ENCODE measurements at places on chromosomes 4 and X.

DNA sequence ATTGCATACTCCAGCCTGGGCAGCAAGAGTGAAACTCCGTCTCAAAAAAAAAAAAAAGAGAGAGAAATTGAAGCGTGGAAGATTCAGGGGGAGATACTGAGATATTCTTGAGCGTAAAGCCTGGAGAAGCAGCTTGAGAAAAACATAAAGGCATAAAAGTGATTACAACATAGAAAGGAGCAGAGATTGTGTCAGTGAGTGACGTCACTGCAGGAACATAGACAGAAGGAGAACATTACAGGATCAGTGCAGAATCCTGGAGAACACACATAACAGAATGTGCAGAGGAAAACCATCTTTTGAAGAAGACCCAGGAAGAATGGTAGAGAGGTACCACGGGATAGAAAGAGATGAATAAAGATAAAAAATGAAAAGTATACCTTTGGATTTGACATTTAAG lies 147.0 kb downstream of the APBB2 start:
- DNase-seq, result no peak

DNA sequence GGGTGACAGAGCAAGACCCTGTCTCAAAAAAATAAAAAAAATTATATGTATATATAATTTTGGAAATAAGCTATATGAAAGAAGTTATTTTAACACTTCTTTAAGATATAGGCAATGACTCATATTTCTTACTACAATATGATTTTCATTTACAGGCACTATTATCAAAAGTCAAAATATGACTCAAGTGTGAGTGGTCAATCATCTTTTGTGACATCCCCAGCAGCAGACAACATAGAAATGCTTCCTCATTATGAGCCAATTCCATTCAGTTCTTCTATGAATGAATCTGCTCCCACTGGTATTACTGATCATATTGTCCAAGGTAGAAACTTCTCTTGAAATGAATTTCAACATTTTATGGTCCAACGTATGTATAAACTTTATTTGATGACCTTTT lies 20.8 kb downstream of the OCIAD1 start:
- DNase-seq, result no peak

DNA sequence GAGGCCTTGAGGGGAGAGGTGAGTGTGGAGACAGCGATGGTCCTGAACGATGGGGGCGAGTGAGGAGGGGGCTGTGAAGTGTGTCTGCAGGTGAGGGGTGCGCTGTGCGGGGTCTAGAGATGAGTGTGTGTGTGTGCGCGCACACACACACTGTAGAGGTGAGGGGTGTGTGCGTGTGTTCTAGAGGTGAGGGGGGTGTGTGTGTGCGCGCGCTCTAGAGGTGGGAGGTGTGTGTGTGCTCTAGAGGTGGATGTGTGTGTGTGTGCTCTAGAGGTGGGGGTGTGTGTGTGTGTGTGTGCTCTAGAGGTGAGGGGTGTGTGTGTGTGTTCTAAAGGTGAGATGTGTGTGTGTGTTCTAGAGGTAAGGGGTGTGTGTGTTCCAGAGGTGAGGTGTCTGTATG lies 574 bp downstream of the BST1 start:
- DNase-seq, result no peak

- DNase-seq, result peak; percentile 44
Observed at GRCh38 chr4:88033309-88033708, 25.9 kb downstream of the PKD2 start.

DNA sequence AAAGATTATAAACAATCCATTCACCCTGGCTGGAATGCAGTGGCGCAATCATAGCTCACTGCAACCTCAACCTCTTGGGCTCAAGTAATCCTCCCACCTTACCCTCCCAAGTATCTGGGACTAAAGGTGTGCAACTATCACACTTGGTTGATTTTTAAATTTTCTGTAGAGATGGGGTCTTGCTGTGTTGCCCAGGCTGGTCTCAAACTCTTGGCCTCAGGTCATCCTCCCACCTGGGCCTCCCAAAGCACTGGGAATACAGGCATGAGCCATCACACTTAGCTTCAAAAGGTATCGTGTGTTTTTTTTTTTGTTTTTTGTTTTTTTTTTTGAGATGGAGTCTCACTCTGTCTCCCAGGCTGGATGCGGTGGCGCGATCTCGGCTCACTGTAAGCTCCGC lies 71.5 kb downstream of the FRYL start:
- DNase-seq, result peak; percentile 24

- DNase-seq, result no peak
Observed at GRCh38 chr4:138241281-138242075, 671 bp downstream of the SLC7A11 start.

DNA sequence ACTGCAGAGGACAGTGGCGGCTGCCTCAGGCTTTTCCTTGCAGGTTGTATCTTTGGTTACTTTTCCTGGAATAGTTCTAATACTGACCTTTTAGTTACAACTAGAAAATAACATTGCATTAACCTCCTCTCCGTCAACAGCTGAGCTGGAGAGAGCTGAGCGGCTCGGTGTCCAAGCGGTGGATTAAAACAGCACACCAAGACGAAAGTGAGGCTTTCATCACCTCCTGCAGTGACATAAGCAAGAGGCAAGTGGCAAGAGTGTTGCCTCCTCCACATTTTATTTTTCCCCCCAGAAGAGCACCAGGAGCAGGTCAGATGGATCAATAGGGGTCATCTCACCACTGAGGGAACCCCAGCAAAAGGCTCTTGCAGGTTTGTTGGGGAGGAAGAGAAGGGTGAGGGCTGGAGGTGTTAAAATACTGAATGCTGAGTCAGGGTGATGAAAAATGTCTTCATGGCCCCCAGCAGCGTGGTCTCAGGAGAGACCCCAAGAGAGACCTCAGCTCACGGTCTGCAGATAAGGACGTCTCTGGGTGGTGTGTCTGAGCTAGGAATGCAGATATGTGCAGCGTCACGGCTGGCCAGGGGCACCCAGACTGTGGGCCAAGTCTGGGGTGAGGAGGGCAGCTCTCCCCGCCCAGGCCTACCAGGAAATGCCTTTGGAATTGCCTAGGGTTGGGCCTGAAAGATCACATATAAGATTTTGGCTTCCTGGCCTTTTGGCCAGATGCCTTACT lies 50.3 kb downstream of the CASP3 start:
- DNase-seq, result peak; percentile 82

- no peak for DNase-seq
Observed at GRCh38 chrX:73817393-73818199, 254.6 kb downstream of the CHIC1 start.

DNA sequence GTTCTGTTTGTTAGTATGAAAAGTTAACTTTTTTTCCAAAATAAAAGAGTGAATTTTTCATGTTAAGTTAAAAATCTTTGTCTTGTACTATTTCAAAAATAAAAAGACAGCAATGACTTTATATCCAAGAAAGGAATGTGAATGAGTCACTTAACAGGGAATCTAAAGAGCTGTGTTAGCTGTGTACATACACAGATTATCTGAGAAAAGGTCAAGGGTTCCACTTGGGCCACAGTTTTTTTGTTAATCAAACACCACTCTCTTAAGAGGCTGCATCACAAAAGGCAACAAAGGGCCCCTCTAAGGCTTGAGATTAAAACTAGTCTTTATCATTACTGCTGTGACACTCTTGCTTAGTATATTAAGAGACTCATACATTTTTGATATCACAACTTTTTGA lies 82.1 kb downstream of the FIP1L1 start:
- peak; percentile 58 for DNase-seq

- no peak for DNase-seq
Observed at GRCh38 chrX:38880296-38880854, 79.1 kb downstream of the MID1IP1 start.

DNA sequence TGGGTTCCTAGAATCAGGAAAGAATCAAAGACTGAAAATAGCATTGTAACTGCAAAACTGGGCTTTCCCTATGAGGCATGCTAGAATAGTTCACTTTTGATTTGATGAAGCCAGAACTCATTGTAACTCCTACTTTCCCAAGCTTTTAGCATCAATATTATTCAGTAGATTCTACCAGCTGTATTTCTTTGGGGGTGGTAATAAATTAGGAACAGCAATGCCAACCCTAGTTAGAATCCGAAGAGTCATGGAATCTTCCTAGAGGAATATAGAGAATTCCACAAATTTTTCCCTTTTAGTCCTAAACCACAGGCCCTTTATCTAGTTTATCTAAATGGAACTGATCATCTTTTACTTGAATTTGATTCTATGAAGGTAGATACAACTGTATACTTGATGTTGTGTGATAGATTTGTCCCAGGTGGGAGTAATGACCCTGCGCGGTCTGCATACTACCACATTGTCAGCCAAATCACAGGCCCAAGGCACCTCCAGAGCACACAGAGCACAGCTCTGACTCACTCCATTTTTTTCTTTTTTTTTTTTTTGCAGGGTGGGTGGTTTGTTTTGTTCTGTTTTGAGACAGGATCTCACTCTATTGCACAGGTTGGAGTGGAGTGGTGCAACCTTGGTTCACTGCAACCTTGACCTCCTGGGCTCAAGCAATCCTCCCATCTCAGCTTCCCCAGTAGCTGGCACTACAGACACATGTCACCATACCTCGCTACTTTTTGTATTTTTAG lies 66.6 kb downstream of the EDNRA start:
- peak; percentile 3 for DNase-seq

- peak; percentile 98 for DNase-seq
Observed at GRCh38 chr4:122783301-122784215, 43.1 kb upstream of the FGF2 start.

DNA sequence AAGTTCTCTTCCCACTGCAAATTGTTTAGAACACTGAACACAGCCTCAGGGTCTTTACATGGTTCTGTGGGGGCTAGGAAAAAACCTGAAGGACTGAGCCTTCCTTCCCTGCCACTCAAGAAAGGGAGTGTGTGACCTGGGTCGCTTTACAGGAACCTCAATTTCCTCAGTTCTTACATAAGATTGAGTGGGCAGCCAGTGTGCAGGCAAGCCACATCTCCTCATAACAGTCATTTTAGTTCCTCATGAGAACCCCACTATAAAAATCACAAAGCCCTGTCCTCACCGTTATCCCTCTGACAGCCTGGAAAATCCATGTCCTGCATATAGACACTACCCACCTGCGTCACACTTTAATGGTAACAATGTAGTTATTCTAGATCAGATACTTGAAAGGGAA lies 2.1 kb upstream of the ETDC start:
- DNase-seq, result no peak

GRCh38 chrX:2676794-2677675 lies 14.1 kb upstream of the CD99 start:
- DNase-seq, result no peak

GRCh38 chr4:8939840-8940742 lies 68.5 kb upstream of the HMX1 start:
- DNase-seq, result no peak

DNA sequence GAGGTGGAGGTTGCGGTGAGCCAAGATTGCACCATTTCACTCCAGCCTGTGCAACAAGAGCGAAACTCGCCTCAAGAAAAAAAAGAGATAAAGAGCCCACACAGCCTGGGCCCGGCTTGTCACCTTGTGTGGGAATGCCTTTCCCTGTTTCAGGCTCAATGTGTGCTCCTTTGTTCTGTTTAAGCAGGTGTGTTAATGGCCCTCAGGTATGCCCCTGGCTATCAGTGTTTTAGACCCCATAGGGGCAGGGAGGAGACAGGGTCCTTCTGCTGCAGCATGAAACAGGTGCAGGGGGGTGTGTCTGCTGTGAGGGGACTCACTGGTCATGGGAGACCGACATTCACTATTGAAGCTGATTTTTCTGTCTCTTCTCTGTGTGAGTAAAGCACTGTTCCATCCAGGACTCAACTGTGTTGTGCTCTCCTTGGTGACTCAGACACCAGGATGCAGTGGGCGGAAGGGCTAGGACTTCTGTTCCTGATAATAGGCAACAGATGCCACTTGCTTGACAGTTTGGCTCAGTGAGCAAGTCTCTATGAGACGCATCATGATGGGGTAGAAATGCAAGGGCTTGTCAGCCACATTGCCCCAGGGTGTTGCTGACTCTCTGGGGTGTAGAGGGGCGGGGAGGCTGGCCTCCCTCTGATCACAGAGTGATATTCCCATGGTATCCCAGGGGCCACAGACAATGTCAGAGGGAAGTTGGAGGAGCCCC lies 15.6 kb upstream of the LAP3 start:
- no peak for DNase-seq

GRCh38 chr4:174041555-174042105 lies 241.8 kb downstream of the FBXO8 start:
- DNase-seq, result no peak

- no peak for DNase-seq
Observed at GRCh38 chr4:164871673-164872072, 5.3 kb upstream of the APELA start.

DNA sequence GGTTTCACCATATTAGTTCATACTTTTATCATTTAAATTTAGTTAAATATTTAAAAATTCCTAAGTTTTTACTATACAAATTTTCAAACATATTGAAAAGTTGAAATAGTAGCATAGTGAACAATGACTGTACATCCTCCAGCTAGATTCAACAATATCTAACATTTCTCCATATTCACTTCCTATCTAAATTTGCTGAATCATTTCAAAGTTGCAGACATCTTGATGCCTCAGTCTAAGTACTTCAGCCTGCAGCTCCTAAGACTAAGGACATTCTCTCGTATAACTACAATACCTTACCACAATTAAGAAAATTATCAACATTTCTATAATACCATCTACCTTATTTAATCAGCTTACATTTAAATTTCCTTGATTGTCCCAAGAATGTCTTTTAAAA lies 132.7 kb downstream of the TMEM164 start:
- no peak for DNase-seq

GRCh38 chr4:70895405-70895804 lies 6.8 kb upstream of the MOB1B start:
- DNase-seq, result no peak

GRCh38 chrX:118259213-118259612 lies 86.7 kb upstream of the WDR44 start:
- no peak for DNase-seq

GRCh38 chr4:142539796-142540482 lies 306.2 kb downstream of the INPP4B start:
- no peak for DNase-seq

DNA sequence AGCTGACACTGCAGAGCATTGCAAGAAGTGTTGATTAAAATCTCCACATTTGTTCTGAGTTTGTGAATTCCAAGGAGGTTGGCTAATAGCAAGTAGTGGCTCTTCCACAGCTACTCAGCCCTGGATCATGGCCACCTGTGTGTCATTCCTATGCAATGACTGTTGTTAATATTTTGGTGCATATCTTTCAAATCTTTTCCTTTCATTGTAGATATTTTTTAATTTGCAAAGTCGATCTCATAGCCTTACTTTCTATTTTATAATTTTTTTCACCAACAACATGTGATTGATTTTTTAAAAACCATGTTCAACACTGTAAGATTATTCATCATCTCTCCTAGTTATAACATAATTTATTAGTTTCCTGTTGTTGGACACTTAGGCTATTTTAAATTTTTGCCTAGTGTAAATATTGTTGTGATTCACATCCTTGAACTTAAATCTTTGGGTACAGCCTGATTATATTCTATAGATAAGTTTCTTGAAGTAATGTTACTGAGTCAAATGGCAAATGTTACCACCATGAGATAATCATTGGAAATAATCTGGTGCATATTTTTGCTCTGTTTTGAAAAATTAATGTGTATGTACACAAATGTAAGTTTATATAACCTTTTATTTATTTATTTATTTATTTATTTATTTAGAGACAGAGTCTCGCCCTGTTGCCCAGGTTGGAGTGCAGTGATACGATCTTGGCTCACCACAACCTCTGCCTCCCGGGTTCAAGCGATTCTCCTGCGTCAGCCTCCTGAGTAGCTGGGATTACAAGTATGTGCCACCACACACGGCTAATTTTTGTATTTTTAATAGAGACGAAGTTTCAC lies 17.1 kb upstream of the ARHGAP10 start:
- DNase-seq, result peak; percentile 79

All from NCI-H226 (cell line).